ENCODE measurements at places on chromosomes 1 and 21.
A peak's percentile ranks its signal among the peaks of the same experiment; 100 is the strongest.

DNA sequence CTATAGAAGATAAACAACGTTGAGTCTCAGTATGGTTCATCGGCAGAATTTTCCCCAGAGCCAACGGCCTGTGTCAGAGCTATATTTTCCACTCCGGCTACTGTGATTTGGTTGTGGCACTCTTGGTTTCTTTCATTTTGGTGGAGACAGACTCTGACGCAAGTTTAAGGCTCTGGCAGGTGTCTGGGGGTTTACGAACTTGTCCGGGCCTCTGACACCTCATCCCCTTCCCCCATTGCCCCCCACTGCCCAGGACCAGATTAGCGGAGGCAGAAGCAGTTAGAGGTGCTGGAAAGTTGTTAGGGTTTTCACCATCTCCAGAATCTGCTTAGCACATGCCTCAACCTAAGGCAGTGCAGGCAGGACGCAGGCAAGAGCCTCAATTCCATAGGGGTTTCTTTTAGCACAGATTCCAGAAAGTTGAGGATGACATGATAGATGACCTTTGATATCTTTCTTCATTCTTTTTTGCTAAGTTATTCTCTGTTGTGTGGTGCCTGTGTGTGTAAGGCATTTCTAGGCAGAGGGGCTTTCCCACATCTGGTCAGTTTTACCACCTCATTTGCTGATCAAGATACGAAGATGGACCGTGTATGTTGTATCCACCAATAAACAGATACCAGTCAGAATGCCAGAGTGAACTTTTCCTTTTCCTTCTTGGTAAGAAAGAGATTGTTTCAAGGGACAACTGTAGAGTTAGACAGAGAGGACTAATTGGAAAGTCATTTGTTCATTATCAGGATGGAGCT, 18.4 kb upstream of the IL10 start:
- no peak overlapping the region for H3K27ac ChIP-seq
- no peaks in the 10 kb centered on the region for H3K4me1 ChIP-seq
- H3K36me3 ChIP-seq: no peaks in the 10 kb centered on the region
- no peaks in the 10 kb centered on the region for H3K27me3 ChIP-seq

DNA sequence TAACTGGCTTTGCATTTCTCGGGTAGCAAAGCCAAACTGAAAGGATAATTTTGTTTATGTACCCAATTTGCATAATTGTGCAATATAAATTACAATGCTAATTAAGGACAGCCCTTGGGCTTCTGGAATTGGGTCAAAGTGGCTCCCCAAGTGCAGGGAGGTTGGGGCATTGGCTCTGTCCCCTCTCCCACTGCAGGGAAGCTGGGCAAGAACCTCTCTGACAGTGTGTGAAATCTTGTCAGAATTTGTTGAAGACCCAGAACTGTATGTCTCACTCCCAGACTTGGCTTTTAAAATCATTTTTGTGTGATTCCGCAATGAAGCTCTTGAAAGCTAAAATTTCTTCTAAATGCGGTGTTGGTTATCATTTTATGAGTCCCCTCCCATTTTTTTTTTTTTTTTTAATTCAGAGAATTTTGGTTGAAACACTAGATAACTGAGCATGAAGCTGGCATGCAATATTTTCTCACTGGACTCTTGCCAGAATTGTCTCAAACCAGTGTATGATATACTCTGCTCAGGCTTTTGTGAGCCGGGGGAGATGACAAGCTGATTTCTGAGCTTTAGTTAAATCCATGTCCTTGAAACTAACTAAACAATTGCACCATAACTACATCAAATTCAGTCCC, 878.9 kb upstream of the CXADR start:
- H3K4me3 ChIP-seq: no peak overlapping the region
- H3K36me3 ChIP-seq: no peaks in the 10 kb centered on the region
- H3K4me1 ChIP-seq: peaks cover 21% of the 10 kb centered on the region
- H3K27ac ChIP-seq: peak overlapping the region; percentile 22
- DNase-seq: no peak

GRCh38 chr1:179870870-179871269, 6.7 kb downstream of the TOR1AIP2 start:
- no peaks in the 10 kb centered on the region for H3K27me3 ChIP-seq
- H3K27ac ChIP-seq: no peak overlapping the region

- H3K4me1 ChIP-seq: no peaks in the 10 kb centered on the region
- H3K27ac ChIP-seq: no peak overlapping the region
- H3K4me3 ChIP-seq: no peak overlapping the region
- H3K36me3 ChIP-seq: no peaks in the 10 kb centered on the region
- peaks cover 18% of the 10 kb centered on the region for H3K27me3 ChIP-seq
- DNase-seq: no peak
Measured at GRCh38 chr1:117633068-117633345, 27.2 kb downstream of the TENT5C start.

DNA sequence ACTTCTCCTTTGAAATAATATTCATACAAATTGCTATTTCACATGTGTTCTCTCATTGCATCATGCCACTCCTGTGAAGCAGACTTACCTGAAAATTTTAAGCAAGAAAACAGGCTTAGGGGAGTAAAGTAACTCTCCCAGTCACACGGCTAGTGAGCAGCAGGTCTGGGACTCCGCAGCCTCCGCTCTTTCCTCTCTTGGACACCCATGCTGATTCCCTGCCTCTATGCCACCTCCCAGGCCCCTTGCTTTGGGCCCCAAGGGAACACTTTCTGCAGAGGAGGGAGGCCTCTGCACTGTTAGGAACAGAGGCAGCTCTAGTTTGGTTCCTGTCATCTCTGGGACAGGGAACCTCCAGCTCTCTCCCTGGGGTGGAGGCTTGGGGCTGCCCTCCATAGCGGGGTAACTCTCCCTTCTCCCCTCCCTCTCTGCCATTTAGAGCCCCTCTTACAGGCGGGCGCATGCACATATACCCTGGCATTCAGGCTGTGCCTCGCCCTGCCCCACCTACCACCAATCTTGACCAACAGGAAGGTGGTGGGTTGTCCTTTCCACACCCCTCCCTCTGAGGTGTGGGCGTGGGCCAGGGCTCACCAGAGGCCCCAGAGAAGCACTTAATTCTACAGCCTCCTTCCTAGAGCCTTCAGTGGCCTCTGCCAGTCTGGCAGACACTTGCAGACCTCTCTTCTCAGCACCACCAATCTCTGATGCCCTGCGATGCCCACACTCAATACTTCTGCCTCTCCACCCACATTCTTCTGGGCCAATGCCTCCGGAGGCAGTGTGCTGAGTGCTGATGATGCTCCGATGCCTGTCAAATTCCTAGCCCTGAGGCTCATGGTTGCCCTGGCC, at the start of gene RXFP4:
Gene RXFP4 (plus strand): TSS at position 646 of the 852 bp plus-strand sequence. CDS start 72 bp downstream, at position 718.
- H3K27me3 ChIP-seq: no peaks in the 10 kb centered on the region
- H3K36me3 ChIP-seq: no peaks in the 10 kb centered on the region
- DNase-seq: no peak
- no peak within 1 kb of the TSS for H3K4me3 ChIP-seq
- H3K27ac ChIP-seq: peak within 1 kb of the TSS; percentile 74

DNA sequence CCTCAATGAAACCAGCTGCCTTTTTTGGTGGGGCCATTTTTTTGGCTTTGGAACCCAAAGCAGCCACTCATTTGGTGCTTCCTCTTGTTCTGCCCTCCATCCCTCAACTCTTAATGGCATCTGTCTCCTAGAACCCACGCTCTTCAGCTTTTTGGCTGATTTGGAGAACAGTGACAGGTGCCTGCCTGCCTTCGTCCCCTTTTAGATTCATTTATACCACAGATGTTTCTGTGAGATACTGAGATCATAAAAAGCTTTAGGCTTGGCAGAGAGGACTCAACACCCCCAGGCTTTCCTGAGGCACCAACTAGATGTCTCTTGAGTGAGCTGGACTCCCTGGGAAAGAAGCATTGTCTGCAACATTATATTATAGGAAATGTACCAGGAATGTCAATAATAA, 20.4 kb upstream of the YTHDF2 start:
- H3K27ac ChIP-seq: no peak overlapping the region
- H3K27me3 ChIP-seq: no peaks in the 10 kb centered on the region
- DNase-seq: no peak
- no peaks in the 10 kb centered on the region for H3K4me1 ChIP-seq
- H3K36me3 ChIP-seq: peaks cover 3% of the 10 kb centered on the region
- no peak overlapping the region for H3K4me3 ChIP-seq

GRCh38 chr1:183310753-183311479, 107.3 kb downstream of the NMNAT2 start:
- H3K4me3 ChIP-seq: no peak overlapping the region
- no peaks in the 10 kb centered on the region for H3K36me3 ChIP-seq
- DNase-seq: no peak
- no peaks in the 10 kb centered on the region for H3K27me3 ChIP-seq

DNA sequence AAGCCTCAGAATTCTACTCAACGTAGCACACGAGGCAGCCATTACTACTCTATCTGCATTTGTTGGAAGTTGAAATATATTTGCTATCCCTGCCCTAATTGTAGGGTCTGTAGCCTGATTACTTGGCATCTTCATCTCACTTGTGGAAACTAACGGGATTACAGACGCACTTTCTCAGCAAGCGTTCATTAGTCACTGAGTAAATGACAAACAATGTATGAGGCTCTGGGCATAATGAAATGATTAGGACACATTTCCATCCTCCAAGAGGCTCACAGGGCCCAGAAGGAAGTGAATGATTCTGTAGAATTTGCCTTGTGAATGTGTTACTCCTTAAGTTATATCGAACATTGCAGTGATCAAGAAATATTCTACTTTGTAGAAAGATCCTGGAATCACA, 78.1 kb downstream of the KIF26B start:
- DNase-seq: no peak
- no peak overlapping the region for H3K27ac ChIP-seq
- no peaks in the 10 kb centered on the region for H3K36me3 ChIP-seq

DNA sequence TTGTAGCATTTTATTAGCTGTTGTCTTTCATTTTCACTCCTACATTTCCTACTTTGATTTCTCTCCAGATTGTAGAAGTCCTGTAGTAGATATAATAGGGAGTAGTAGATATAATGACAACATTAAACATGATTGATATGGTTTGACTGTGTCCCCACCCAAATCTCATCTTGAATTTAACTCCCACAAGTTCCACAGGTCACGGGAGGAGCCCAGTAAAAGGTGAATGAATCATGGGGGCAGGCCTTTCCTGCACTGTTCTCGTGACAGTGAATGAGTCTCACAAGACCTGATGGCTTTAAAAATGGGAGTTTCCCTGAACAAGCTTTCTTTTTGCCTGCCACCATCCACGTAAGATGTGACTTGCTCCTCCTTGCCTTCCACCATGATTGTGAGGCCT, 7.5 kb upstream of the PRDX6 start:
- peaks cover 17% of the 10 kb centered on the region for H3K4me1 ChIP-seq
- no peak for DNase-seq
- H3K4me3 ChIP-seq: no peak overlapping the region
- no peak overlapping the region for H3K27ac ChIP-seq
- H3K36me3 ChIP-seq: no peaks in the 10 kb centered on the region

Measured in esophagus squamous epithelium (tissue), 5 donors.